ENCODE measurements at places on chromosomes 13 and 19.

DNA sequence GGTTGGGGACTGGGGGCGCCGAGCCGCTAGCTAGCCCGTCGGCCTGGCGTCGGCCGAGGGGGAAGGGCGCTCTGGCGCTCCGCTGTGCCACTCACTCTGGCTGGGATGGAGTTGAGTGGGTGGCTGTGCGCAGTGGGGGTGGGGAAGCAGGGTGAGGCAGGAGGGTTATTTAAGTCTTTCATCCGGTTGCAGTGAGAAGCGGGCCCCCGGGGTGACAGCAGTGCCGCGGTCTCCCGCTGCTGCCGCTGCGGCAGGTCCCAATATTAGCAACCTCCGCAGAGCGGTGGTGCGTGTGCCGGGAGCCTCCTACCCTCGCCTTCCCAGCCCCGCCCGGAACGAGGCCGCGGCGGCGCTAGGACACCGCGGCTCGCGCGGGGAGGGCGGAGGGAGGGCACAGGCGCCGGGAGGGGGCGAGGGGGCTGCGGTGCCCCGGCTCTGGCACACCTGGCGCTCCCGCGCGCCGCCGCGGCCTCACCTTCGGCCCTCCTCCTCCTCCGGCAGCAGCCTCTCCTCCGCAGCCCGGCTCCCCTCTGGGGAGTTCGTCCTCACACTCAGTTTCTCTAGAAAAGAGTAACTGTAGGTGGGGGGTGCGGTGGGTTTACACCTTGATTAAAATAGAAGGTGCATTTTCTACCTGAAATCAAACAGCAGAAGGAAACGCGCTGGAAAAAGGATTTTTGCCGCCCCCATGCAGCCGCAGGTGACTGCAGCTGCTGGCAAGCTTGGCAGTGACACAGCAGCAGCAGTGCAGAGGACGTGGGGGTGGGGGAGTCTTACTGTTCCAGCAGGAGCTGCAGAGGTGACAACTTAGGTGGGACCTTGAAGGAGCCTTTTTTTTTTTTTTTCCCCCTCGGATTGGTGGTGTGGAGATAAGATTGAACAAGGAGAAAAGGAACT, 4.5 kb downstream of the FGF9 start:
- no peak for DNase-seq

- DNase-seq, result no peak
Observed at GRCh38 chr19:32676895-32677359, 1.3 kb downstream of the RGS9BP start.

GRCh38 chr19:48854103-48854502, 14.3 kb downstream of the PLEKHA4 start:
- no peak for DNase-seq

DNA sequence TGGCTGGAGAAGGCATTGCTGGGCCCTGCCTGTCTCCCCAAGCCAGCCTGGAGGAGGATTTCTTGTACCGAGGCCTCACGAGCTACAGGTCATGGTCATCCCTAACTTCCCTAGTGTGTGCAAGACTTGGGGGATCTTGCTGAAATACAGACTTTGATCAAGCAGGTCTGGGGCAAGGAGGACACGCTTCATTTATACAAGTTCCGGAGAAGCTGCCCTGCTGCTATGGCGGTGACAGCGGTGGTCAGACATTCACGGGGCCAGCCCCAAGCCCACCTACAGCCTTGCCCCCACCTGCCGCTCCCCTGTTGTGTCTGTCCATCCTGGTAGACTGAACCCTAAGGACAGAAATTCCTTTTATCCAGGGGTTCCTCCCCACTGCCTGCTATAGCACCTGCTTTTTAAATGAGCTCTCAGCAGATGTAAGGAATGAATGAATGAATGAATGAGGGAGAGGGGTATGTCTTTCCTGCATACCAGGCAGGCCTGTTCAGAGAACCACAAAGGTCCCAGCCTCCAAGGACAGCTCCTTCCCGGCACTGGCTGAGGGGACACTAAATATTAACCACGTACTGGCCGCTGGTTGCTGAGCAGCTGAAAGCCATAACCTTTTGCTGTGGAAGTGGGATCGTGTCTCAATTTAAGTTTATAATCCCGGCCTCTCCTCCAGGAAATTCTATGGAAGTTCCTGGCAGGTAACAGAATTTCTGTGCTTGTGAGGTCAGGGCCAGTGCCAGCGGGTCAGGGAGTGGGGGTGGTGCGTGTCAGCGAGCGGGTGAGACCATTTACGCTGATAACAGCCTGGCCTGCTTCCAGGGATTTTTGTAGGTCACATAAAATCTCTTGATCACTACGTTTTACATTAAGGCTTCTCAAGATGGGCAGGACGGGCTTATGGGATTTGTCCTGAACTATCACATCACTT, 27.1 kb downstream of the TSSK6 start:
- no peak for DNase-seq

DNA sequence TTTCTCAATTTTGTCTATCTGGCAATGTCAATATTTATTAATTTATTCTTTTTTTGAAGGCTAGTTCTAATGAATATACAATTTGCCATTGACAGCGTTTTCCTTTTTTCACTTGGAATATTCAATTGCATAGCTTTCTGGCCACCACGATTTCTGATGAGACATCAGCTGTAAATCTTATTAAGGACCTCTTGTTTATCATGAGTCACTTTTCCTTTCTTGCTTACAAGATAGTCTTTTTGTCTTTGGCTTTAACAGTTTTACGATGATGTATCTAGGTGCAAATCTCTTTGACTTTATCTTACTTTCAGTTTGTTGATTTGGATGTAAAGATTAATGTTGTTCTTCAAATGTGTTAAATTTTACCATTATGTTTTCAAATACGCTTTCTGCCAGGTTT, 991.6 kb upstream of the SLC10A2 start:
- no peak for DNase-seq

- no peak for DNase-seq
Observed at GRCh38 chr19:13961826-13962698, 9.8 kb downstream of the DCAF15 start.
